ENCODE measurements at places on chromosomes 2 and 18. TPM values are rescaled to one million over a fixed set of nuclear protein-coding genes. Genes with fewer than 3 reads are reported as not detected.

CCDC178 gene
- not detected for total RNA-seq

SERPINB3 gene
- total RNA-seq = not detected

NEU2 gene
- not detected for total RNA-seq

COL4A3 gene
- total RNA-seq = 1.6 TPM

KCNIP3 gene
- total RNA-seq = 2.0 TPM
